ENCODE measurements at places on chromosomes 1 and 21.

GRCh38 chr1:94621395-94621794 is 79.8 kb upstream of the F3 start:
- DNase-seq = no peak

- DNase-seq = no peak
Measured at GRCh38 chr1:208272713-208273112, 28.5 kb upstream of the PLXNA2 start.

- DNase-seq = no peak
Measured at GRCh38 chr1:16433030-16433429, 4.2 kb downstream of the SPATA21 start.

GRCh38 chr1:18922319-18922726 is 20.0 kb upstream of the ALDH4A1 start:
- no peak for DNase-seq

DNA sequence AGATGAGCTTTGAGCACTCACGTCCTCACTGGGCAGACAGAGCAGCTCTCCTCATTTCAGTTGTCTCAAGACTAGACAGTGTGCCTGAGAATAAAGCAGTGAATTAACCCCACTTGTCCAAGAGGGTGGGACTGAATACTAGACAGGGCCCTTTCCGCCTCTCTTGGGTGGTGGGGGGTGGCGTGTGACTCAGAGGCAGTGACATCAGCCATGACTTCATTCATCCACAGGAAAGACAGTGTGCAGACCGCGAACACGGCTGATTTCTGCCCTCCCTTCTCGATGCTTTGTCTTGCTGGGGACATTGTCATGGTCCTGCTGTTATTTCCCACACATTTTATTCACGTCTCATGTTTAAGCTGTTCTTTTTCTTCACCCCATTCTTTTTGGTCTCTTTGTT is 64.9 kb downstream of the FGGY start:
- no peak for DNase-seq
